Hematopoietic multipotent progenitor cell treated with erythropoietin and hydrocortisone succinate and interleukin-3 and kit ligand, for 17 days (in vitro differentiated cells): ENCODE measurements at places on chromosomes 6 and 20.
A peak's percentile ranks its signal among the peaks of the same experiment; 100 is the strongest.

GRCh38 chr20:36875702-36876472 lies at the start of gene TLDC2:
Gene TLDC2 (plus strand): TSS chr20:36876138. CDS start chr20:36876175, 37 bp downstream.
- DNase-seq, result no peak

DNA sequence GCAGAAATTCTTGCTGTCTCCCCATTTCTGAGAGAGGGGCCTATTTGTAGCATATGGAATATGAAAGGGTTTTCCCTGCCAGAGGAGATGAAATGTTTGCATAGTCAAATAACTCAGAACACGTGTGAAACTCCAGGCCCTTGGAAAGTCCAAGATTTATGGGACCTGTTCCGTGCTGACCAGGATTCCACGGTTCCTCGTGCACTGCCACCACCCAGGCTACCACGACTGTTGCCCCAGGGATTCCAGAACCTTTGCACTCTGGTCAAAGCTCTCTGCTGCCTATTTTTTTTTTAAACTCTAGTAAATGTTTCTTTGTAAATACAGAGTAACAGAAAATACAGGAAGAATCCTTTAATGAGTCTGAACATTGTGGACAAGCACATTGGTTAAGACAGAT lies 35.0 kb downstream of the MYLK4 start:
- DNase-seq, result no peak

DNA sequence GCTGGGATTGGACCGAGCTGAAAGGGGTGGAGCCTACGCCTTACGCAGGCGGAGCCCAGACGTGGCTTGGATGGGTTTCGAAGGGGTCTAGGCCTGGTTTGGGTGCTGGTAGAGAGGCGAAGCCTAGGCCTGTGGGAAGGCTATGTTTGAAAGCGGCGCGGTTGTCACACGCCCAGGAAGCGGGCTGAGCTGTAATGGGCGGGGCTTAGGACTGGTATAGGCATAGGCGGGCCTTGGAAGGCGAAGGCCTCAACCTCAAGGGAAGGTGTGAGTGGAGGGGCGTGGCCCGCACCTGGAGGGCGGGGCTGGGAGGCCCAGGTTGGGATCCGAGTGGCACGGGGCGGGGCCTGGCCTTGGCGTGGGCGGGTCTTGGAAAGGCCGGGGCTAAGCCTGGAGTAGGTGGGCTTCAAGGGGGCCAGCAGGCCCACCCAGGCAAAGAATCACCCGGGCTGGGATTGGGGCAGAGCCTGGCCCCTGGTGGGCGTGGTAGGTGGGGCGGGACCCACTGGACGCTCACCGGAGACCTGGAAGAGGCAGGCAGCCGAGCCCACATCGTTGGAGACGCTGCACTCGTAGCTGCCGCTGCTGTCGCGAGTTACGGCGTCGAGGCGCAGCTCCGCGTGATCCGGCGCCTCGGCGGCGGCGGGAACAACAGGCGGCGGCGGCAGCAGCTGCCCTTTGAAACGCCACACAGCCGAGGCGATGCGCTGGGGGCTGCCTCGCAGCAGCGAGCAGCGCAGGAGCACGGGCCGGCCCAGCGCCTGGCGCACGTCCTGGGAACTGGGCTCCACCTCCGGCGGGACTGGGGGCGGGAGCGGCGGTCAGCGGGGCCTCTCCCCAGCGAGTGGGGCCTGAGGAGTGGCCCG lies 49.0 kb downstream of the MDGA1 start:
- DNase-seq, result peak; percentile 24

GRCh38 chr6:116471531-116471930 lies 10.4 kb downstream of the CALHM6 start:
- DNase-seq, result no peak

GRCh38 chr20:63190828-63191227 lies 25.1 kb downstream of the YTHDF1 start:
- DNase-seq, result no peak

DNA sequence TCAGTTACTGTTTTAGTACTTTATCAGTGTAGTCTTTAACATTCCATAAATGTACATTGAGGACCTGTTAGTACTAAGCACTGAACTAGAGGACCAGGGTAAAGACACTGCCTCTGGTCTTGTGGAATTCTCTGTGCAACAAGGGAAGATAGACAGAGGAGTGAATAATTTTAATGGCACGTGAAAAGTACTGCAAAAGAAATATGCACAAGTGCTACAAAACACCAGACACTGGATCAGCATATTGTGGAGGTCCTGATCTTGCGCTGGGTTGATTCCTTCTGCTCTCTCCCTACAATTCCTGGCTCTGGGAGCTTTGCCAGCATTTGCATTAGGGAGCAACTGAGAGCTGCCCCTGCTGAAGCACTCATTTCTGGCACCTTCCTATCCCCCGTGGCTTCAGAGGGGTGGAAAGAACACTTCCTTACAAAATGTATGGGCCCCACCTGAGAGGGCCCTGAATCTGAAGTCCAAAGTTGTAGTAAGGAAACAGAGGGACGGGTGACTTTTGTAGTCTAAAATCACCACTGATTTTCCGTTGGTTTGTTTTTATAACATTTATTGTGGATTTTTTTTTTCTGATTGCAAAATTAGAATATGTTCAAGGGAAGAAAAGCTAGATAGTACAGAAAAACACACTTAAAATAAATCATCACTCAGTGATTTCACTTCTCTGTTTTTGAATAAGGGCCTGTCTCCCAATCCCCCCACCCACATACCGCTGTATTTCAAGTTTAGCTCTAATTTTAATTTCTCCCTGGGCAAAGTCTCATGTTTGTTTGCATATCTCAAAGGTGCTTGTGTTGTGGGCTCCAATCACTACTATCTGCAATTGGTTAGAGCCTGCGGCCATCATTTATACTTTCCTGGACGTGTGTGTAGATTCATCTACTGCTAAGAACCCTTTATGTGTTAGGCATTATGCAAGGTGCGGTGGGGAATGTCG lies 4.9 kb downstream of the PKIG start:
- DNase-seq, result no peak

DNA sequence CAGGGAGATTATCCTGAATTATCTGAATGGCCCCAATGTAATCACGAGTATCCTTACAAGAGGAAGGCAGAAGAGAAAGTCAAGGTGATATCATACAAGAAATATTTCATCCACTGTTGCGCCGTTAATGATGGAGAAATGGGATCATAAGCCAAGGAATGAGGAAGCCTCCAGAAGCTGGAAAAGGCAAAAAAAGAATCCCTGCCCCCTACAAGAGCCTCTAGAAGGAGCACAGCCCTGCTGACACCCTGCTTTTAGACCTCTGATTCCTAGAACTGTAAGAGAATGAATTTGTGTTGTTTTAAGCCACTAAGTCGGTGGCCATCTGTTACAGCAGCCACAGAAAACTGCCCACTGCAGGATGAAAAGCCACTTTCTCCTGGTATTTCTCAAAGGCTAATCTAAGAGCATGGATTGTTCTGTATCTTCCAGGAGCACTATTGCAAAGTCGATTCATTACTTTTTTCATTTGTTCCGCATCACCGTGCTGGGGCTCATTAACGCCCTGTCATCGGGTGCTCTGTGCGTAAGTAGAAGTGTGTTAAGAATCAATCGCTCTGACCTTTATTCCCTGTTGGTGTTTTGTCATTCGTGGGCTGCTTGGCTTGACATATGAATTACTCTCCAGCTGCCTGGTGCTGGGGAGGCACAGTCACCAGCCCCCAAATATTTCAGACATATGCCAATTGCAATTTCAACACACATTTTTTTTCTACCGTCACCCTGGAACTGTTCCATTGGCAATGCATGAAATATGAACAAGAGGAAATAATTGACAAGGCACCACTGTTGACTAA lies 117.0 kb downstream of the PCSK2 start:
- no peak for DNase-seq

GRCh38 chr20:52078289-52078688 lies 113.3 kb downstream of the ZFP64 start:
- no peak for DNase-seq

GRCh38 chr6:56838965-56839364 lies 115.9 kb upstream of the BEND6 start:
- DNase-seq, result no peak

DNA sequence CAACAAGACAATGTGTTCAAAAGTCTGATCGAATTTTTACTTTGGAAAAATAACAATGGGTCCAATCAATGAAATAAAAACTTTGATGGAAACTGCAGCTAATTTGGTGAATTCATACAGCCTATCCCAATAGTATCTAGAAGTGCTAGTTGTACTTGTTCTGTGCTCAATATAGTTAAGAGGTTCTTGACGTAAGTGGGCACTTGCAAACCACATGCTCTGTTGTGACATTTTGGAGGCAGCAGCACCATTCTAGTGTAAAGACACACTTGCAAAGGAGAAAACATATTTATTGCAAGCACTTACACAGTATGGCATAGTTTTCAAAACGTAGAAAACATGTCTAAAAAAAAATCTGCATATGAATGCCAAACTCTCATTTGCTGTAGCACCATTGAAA lies 6.7 kb upstream of the KLHL31 start:
- DNase-seq, result no peak
